ENCODE measurements at places on chromosomes 16 and 17.
A peak's percentile ranks its signal among the peaks of the same experiment; 100 is the strongest.

GRCh38 chr16:88973415-88974050, 3.5 kb downstream of the CBFA2T3 start:
- no peak for DNase-seq

DNA sequence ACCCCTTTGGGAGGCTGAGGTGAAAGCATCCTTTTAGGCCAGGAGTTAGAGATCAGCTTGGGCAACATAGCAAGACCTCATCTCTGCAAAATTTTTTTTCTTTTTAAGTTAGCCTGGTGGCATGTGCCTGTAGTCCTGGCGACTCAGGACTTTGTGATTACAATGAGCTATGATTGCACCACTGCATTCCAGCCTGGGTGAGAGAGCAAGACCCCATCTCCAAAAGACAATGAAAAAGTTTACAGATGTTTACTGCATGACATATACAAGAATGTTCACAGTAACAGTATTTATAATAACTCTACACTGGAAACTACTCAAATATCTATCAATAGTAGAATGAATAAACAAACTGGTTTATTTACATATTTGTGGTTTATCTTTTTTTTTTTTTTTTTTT, 33.1 kb upstream of the CCL22 start:
- no peak for DNase-seq

DNA sequence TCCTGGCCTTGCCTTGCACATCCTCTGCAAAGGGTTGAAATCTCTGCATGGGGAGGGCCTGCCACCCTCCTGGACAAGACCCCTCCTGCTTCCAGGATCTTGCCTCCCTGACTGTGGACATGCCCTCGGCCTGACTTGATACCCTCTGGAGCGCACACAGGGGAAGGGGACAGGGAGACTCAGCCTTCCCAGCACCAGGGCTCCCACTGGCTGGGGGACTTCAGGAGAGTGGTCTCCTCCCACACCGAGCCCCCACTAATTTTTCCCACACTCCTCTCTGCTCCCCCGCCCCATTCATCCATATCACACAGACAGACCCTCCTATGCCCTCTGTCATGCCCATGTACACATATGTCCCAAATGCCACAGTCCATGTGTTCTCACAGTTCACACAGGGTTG, 14.3 kb downstream of the SGCA start:
- DNase-seq: no peak

- peak; percentile 89 for DNase-seq
These were observed 3.2 kb downstream of the MYL11 start for GRCh38 chr16:30377812-30378235.

GRCh38 chr16:1770328-1771187, 785 bp downstream of the NME3 start:
- DNase-seq: no peak

GRCh38 chr17:2850991-2851390, 54.8 kb downstream of the RAP1GAP2 start:
- no peak for DNase-seq

- DNase-seq: no peak
These were observed 29.8 kb downstream of the ITGAE start for GRCh38 chr17:3771140-3771539.

GRCh38 chr17:81807210-81807719, 3.3 kb downstream of the GCGR start:
- no peak for DNase-seq

DNA sequence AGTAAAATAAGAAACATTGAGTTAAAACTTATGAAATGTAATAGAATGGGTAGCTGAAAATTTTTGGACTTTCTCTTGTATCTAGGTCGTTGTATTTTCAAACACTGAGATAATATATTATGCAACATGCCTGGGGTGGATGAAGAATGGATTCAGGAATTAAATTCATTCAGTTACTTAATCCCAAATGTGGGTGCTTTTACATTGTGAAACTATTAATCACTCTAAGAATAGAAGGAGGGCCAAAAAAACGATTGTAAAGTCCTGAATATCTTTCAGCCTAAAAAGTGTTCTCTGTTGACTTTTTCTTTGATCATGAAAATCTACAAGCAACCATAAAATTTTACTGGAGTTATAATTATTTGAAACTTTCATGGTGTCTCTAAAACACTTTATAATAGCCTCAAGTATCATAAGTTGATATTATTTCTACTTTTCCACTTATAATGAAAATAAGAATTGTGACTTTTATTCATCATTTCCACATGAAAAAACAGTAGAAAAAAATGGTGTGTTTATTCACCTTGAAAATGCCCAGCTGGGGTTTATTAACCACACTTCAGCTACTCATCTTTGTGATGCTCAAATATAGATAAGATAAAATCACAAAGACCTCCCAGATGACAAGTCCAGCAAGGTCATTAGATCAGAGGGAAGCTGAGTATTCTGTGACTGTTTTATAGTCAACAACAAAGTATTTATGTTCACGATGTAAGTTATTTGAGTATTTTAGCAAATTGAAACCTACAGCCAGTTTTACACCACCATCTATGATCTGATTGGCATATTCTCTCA, 619.9 kb upstream of the SOX9 start:
- no peak for DNase-seq

DNA sequence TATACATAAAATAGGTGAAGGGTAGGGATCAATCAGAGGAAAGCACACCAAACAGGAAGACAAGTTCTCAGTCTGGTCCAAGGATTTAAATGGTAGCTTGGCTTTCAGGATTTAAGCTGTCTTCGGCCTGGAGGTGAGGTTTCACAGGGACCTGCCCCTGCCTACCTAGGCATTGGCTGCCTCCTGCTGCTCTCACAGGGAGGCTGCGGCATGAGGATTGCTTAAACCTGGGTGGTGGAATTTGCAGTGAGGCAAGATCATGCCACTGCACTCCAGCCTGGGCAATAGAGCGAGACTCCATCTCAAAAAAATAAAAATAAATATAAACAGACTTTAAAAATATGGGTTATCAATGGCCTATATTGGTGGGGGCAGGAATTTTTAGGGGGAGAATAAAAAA, 114.5 kb downstream of the GAS7 start:
- DNase-seq: no peak

- no peak for DNase-seq
These were observed 25.6 kb upstream of the CPPED1 start for GRCh38 chr16:12829096-12829888.

DNA sequence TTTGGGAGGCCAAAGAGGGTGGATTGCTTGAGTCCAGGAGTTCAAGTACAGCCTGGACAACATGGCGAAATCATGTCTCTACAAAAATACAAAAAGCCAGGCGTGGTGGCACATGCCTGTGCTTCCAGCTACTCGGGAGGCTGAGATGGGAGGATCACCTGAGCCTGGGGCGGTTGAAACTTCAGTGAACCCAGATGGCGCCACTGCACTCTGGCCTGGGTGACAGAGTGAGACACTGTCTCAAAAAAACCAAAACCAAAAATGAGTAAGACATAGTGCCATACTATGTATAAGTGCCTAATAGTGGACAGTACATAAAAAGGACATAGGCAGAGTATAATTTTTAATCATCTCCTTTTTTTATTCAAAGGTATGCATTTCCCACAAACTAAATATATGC, 4.0 kb downstream of the CTC1 start:
- no peak for DNase-seq

GRCh38 chr16:62445909-62446308, 409.7 kb upstream of the CDH8 start:
- DNase-seq: no peak

DNA sequence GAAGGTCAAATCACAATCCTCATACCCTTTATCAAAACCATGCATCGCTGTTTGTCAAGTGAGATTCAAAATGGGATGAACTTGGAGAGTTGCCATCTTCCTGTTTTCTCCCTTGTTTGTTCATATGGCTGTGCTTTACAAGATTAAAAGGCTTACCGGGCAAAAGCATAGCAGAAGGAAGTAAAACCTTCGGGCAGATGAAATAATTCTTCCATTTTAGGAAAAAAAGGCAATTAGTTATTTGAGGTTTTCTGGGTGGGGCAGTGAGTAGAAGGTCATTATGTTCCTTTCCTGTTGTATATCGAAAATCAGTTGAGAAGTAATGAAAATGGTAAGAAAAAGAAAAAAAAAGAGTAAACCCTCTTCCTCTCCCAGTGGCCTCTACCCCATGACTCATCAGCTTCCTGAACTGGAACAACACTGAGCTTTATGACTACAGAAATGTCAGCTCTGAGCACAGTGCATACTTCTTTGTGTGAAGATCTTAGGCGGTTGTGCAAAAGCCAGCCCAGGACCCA, 369.2 kb downstream of the CDH13 start:
- DNase-seq: peak; percentile 59

- peak; percentile 89 for DNase-seq
These were observed at the start of gene AMZ2 for GRCh38 chr17:68247445-68248198. TSS of gene AMZ2 (plus strand) at chr17:68248043. CDS start at chr17:68250188, 2,145 bp downstream.

- DNase-seq: no peak
These were observed 7.1 kb downstream of the RBFOX3 start for GRCh38 chr17:79603771-79604170.

DNA sequence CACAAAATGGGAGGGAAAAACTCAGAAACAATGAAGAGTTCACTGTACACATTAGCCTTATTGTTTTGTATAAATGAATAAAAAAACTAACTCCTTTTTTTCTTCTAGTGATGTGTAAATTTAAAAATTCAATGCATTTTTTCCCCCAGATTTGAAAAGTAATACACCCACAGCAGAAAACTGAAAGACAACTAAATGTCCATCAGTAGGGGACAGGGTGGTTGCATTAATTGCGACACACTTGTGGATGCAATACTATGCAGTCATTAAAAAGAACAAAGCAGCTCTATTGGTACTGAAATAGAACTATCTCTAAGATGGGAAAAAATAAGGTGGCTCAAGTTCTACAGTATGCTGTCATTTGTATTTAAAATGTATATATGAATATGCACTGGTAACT, 13.7 kb upstream of the WIPI1 start:
- no peak for DNase-seq

- peak; percentile 64 for DNase-seq
These were observed 8.5 kb upstream of the SSTR2 start for GRCh38 chr17:73156166-73156840.

- DNase-seq: no peak
These were observed 76.7 kb upstream of the MED9 start for GRCh38 chr17:17400070-17400469.

DNA sequence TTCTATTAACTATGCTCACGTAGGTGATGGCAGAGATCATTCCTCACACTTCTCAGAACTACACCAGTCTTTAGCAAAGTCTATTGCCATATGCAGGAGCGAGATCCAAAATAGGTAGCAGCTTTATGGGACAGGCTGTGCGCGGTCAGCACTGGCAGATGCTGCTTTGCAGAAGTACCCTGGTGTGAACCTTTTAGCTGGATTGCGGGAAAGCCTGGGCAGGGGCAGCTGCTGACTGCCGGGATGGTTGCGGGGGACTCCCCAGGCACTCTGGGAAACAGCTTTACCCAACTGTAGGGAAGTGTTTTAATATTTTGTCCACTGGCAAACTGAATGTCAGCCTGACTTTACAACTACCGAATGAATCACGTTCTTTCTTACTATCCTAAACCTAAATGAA, 251.3 kb downstream of the HS3ST3A1 start:
- DNase-seq: no peak

DNA sequence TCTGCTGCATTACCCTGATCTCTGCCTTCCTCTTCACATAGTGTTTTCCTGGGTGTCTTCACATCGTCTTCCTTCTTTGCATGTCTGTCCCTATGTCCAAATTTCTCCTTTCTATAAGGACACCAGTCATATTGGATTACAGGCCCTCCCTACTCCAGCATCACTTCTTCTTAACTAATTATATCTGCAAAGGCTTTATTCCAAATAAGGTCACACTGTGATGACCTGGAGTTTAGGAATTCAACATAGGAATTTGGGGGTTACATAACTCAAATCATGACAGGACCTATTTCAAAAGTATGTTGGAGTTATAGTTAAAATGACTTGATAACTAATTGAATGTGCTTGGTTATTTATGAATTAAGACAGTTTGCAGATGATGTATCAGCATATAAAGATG, 490.5 kb upstream of the ERCC4 start:
- no peak for DNase-seq

DNA sequence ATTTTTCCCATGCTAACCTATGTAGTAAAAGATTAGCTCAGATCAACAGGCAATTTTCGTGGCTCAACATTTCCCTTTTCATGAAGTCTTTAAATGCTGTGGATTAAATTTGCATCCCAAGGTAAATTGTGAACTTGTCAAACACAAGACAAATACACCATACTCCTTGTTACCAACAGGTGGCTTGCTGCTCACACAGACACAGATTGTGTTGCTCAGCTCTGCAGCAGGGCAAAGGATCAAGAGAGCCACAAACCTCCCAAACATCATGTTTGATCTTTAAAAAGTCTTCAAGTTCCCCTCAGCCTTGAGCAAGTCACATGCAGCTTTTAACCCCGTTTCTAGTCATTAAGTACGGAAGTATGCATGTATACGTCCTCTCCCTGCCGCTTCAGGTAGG, 119.6 kb upstream of the CNTNAP4 start:
- no peak for DNase-seq

DNA sequence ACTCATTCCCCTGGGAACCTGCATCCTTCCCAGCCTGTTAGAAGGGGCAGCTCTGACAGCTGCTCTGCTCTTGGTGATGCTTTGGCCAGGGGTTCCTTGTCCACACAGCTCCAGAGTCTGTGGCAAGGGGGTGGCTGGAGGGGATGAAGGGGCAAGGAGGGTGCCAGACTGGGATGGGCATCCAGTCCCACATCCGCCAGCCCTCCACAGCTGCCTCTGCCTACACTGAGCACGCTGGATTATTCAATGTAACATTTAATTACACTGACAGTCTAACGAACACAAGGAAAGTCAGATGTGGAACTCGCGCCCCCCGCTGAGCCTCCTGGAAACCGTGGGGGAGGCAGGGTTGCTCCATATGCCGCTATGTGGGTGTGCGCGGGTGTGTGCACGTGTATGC, 101.1 kb downstream of the C16orf78 start:
- no peak for DNase-seq

- peak; percentile 41 for DNase-seq
These were observed 6.2 kb upstream of the CD300LG start for GRCh38 chr17:43840814-43841213.

DNA sequence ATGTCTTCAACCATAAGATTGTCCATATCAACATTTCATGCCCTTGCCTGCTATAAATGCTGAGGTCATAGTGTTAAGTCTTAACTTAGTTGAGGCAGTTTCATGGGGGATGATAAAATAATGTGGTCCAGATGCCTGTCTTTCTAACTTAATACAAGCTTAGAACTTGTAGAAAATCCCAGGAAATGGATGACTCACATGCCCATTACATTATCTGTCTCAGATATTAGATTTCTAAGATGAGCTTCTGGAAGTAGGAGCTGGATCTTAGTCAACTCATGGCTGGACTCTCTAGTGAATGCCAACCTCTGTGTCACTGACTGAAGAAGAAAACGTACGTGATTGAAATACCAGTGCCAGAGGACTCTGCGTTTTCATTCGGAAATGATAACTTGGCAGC, 797.5 kb upstream of the EEF2KMT start:
- DNase-seq: no peak

GRCh38 chr17:12050646-12051225, 30.1 kb downstream of the MAP2K4 start:
- no peak for DNase-seq

DNA sequence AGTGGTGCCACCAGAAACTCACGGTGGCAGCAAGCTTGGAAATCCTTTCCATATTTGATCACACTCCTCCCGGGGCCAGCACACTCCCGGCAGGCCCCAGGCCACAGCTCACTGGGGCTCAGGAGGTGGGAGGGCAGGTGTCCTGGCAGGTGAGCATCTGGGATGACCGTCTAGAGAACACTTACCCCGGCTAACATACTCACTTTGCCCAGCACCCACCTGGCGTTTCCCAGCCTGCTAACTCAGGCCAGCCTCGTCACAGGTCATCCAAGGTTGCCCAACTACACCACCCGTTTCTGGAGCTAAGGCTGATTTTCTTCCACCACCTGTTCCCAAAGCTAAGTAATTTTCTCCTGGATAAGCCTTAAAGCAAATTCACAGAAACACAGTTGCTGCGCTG, 24.9 kb downstream of the FBXO31 start:
- DNase-seq: no peak
